ENCODE measurements at places on chromosomes 6 and 20. TPM values are rescaled to one million over a fixed set of nuclear protein-coding genes. Genes with fewer than 3 reads are reported as not detected.

The FERMT1 gene
- total RNA-seq: 5.7 TPM

The CST5 gene
- total RNA-seq: not detected

The SLC17A1 gene
- not detected for total RNA-seq

The KIF6 gene
- 0.11 TPM for total RNA-seq

The RNF39 gene
- total RNA-seq: not detected

The EEF1A2 gene
- 6.4 TPM for total RNA-seq

The ZSCAN23 gene
- total RNA-seq: 8.4 TPM

The WFDC12 gene
- not detected for total RNA-seq

The RAET1E gene
- total RNA-seq: 1.4 TPM

The ENPP5 gene
- 2.5 TPM for total RNA-seq

The STMND1 gene
- 0.29 TPM for total RNA-seq

The XKR7 gene
- 0.12 TPM for total RNA-seq

The GSTA1 gene
- total RNA-seq: not detected

The KCNK16 gene
- total RNA-seq: not detected

The SYTL3 gene
- 1.5 TPM for total RNA-seq

The DSP gene
- 67.4 TPM for total RNA-seq
